ENCODE measurements at places on chromosomes 1 and 21.

DNA sequence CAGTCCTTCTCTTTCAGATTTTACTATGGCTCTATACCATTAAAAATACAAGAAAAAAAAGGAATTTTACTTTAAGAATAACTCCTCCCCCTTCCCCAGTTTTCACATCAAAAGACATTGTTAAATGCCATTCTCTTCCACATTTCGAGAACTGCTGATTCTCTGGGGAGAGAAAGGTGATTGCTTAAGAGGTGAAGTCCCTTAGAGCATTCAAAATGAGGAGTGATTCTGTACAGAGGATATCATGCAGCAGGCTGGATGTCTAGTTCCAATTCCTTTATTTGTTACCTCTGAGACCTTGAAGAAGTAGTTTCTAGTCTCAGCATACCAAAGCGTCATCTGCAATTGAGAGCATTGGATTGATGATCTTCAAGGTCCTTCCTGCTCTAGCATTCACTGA, 46.9 kb downstream of the FMO3 start:
- DNase-seq, result no peak

DNA sequence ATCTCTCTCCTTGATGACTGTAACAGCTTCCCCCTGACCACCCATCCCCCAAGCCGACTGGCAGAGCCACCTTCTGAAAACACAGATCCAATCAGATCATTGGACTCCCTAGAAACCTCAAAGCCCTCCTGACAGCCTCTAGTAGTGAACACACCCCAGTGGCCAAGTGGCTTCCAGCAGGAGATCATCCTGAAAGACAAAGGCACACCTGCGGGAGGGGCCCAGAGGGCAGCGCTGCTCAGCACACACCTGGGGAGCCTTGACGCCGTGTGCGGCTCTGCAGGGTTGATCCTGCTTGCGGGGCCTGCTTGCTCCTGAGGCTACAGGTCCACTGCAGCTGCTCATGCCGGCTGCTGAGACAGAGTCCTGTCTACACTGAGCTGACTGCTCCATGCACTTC, 41.5 kb downstream of the SLC66A1 start:
- no peak for DNase-seq

DNA sequence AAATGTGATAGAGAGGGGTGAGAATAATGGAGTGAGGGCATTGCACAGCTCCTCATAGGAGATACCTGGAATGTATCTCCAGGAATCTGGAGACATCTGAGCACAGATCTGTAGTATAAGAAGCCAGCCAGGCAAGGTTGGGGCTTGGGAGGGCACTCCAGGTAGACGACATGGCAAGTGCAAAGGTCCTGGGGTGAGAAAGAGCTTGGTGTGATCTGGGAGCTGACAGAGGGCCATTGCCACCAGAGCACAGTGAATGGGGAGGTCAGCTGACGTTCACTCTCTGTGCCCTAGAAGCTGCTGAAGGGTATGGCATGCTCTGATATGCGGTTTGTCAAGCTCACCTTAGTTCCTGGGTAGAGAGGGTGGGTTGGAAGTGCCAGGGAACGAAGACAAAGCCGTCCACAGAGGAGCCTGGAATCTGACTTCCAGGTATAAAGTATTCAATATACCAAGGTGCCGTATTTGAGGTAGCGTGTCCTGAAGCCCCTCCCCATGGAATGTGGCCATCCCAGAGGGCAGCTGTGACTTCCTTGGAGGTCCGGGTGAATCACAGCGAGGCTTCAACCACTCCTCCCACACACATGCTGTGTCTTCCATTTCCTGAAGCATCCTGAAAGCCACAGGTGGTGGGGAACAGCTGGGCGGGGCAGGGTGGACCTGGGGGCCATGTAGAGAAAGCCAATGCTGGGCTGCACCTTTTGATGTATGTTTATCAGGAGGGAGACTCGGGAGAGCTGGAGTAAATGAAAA, 182.7 kb upstream of the KLHDC7A start:
- no peak for DNase-seq

DNA sequence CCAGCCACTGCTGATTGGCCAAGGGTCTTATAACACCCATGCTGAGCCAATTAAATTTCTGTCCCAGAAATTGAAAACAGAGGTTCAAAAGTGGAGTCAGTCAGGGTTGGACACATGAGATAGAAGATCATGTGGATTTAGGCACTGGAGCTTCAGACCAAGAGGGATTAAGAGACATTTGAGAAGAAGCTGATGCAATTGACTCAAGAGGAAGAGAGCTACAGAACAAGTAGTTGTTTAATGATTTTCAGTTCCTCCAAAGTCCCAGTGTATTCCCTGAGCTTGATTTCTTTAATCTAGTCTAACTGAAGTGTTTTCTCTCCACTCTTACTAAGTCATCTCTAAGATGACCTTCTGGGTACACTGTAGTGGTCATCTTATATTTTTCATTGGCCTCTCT, 227.1 kb downstream of the DUSP10 start:
- DNase-seq, result no peak

GRCh38 chr1:61852670-61853015, 110.4 kb downstream of the PATJ start:
- DNase-seq, result peak; percentile 3

- no peak for DNase-seq
These were observed 127.5 kb downstream of the RHOU start for GRCh38 chr1:228862542-228863505.

- DNase-seq, result no peak
These were observed 36.9 kb downstream of the NCF2 start for GRCh38 chr1:183553331-183553730.

DNA sequence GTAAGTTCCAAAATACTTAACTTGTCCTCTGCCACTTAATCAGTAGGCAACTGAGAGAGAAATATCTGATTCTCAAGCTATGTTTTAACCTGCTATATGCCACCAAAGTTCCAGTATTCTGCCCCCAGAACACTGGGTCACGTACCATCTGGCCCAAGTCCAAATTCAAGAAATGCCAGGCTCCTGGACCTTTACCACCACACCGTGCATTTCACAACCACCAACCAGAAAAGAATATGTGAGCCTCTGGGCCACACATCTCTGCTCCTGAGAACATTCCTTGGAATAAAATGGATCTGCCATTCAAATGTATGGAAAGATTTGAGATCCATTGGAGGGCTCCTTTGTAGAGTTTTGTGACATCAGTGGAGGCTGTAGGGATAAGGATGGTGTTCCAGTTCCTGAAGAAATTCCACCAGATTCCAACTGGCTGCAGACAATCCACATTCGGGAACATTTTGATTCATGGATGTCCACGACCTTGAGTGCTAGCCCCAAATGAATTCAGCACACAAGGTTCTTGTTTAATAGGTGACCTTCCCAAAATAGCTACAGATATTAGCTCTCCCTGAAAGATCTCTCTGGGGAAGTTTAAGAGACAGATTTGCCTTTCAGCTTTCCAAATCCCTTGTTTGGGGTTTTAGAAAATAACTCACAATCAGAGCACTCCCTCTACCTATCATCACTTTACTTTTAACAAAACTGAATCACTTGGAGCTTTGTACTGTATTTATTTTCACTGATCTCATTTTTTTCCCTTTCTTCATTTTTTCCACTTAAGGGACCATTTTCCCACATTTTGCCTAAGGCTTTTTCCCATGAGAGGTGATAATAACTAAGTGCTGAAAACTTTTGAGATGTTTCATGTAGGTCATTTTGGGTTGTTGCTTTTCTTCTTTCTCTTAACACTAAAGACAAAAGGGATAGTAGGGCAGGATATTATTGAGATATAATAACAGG, 128.4 kb upstream of the ZC3H11B start:
- DNase-seq, result no peak

DNA sequence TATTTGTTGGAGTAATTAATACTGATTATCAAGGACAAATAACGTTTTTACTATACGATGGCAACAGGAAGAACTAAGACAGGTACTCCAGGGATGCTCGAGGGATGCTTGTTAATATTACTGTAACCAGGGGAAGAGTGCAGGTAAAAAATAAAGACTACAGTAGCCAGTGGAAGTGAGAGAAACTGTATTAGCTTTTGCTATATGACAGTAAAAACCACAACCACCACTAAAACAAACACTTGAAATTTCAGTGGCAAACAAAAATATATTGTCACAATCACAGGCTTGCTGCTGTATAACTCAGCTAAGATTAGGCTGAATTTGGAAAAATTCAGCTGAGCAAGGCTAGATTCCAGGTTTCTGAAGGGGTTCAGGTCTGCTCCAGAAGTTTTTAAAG, 812.6 kb upstream of the ADGRL4 start:
- DNase-seq, result no peak

DNA sequence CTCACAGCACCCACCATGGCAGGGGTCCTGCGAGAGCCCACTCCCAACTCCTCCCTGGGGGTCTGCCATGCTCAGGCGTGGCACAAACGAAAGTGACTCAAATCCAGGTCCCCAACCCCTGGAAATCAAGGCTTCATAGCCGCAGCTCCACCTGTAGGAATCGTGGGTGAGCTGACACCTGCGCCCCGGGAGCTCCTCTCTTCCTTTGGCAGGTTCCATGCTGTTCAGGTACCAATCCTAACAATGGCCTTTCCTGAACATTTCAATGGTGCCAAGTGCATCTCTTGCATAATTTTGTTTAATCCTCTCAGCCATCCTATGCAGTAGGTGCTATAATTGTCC, 28.9 kb upstream of the NPPB start:
- no peak for DNase-seq

GRCh38 chr1:64291931-64292330, 88.5 kb downstream of the UBE2U start:
- DNase-seq, result no peak

- no peak for DNase-seq
These were observed 151.9 kb upstream of the CTTNBP2NL start for GRCh38 chr1:112244131-112244530.

GRCh38 chr21:37100316-37100715, 27.3 kb downstream of the TTC3 start:
- no peak for DNase-seq

Measured in occipital lobe (tissue), 3 donors.